NCI-H2029 treated with DMSO at 0.1 percent for 48 hours (cell line): ENCODE measurements at places on chromosomes 16 and 17.

- DNase-seq: no peak
Measured at GRCh38 chr17:72665852-72666851, 426.3 kb downstream of the SLC39A11 start.

- DNase-seq: no peak
Measured at GRCh38 chr17:8003594-8004181, 1.3 kb downstream of the GUCY2D start.

DNA sequence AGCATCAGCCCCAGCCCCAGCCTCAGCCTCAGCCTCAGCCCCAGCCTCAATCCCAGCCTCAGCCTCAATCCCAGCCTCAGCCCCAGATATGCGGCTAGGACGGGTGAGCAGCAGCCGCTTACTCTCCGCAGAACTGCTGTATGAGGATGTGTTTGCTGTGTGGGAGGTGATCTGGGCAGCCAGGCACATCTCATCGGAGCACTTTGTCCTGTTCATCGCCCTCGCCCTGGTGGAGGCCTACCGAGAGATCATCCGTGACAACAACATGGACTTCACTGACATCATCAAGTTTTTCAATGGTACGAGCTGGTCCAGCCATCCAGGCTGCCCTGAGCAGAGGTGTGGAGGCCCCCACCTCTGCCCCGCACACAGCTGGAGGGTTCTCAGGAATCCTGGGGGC is 22.0 kb downstream of the MNT start:
- DNase-seq: no peak

DNA sequence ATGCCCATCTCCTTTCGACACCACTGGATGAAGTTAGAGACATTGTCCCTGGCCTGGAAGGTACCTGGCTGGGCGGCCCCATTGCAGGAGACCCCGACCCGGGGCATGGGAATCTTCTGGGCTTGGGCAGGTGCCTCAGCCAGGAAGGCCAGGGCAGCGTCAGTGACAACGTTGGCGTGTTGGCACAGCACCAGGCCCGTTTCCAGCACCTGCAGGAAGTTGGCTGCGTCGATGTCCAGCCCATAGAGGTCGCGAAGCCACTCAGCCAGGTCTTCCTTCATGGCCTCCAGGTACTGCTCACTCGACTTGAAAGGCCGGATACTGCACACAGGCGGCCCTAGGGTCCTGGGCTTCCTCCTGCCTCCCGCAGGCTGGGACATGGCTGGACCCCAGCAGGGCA is 568 bp downstream of the GAS2L2 start:
- DNase-seq: peak; percentile 10

- no peak for DNase-seq
Measured at GRCh38 chr16:80594756-80595155, 54.0 kb downstream of the DYNLRB2 start.

GRCh38 chr17:78705071-78705470 is 77.0 kb downstream of the CYTH1 start:
- DNase-seq: no peak

- DNase-seq: peak; percentile 66
Measured at GRCh38 chr17:40547079-40547784, 18.0 kb downstream of the CCR7 start.

- DNase-seq: peak; percentile 68
Measured at GRCh38 chr17:82737967-82738877, 2.8 kb downstream of the FN3K start.

DNA sequence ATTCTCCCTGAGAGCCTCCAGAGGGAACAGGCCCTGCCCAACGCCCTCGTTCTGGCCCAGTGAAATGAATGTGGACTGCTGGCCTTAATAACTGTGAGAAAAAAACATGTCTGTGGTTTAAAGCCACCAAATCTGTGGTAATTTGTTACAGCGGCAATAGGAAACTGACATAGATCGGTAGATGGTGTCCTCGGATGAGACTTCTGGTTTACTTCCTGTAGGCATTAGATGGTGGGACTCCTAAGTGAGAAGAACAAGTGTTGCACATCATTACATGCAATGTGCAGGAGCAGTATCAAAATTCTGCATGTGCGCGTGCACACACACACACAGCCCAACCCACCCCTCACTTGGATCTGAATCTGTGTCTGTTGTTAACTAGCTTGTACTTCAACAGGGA is 42.0 kb downstream of the CDK5R1 start:
- no peak for DNase-seq

GRCh38 chr17:65324611-65325342 is 187.6 kb downstream of the RGS9 start:
- no peak for DNase-seq

DNA sequence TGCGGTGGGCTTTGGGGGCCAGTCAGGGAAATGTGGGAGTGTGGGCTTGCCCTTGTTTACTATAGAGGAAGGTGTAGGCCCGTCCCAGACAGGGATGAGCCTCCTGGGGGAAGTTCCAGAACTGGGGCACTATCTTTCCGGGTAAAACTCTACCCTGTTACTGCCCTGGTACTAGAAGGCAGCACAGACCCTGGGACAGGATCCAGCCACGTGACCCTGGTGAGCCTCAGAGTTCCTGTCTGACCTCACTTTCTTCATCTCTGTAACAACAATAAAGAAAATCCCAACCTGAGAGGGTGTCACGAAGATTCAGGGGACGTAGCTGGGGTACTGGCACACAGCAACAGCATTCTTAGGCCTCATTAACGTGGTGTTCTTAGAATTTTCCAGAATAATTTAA is 239.6 kb upstream of the FOXF1 start:
- DNase-seq: no peak

DNA sequence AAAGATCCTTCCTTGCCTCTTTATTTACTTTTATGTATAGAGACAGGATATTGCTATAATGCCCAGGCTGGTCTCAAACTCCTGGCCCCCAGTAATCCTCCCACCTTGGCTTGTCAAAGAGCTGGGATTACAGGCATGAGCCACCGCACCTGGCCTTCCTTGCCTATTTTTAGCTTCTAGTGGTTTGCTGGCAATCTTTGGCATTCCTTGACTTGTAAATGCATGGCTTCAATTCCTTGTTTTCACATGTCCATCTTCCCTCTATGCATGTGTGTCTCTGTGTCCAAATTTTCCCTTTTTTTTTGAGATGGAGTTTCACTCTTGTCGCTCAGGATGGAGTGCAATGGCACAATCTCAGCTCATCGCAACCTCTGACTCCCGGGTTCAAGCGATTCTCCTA is 22.5 kb downstream of the HEXIM2 start:
- DNase-seq: no peak

GRCh38 chr17:68302066-68302564 is 10.8 kb downstream of the ARSG start:
- DNase-seq: peak; percentile 22

GRCh38 chr16:29662000-29662728 is 883 bp upstream of the SPN start:
- no peak for DNase-seq

DNA sequence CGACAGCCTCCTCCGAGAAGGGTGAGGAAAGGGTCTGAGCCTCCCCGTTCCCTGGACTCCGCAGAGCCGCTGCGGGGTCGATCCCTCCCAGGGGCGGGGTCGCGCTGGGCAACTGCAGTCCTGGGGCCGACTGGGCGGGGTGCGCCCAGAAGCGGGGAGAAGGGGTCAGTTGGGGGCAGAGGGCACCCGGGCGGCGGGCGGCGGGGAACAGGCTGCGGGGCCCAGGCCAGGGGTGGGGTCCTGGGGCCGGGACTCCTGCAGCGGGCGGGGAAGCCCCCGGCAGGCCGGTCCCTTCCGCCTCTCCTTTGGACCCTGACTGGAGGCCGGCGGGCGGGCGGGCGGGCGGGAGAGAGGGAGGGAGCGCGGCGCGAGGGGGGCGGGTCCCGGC is 352 bp downstream of the GGNBP2 start:
- no peak for DNase-seq

DNA sequence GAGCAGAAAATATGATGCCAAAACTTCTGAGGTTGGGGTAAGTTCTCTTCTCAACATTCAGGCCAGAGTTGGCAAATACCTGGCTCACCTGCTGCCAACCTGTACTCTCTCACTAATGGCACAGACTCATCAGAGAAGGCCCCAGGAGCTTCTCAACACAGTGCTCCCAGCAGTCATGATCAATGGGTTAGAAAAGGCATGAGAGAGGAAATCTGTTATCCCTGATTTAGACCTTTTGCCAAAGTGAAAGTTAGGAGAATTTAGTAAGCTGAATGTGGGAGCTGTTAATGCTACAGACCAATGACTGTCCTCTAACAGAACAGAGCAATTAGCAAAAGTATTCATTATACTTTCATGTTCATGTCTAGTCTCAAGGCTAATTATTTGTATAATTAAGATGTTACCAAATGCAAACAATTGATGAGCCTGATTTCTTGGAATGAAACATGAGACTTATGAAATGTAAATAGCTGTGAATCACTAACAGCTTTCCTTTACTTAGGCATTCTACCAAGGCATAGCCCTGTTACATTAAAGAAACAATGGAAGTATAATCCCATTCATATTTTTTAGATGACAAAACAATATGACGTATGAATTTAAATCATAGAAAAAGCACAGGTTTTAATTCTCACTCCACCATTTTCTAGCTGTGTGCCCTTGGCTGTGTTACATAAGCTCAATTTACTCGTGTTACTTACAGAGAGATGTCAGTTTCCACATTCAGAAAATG is 68.7 kb upstream of the MARCHF10 start:
- no peak for DNase-seq

DNA sequence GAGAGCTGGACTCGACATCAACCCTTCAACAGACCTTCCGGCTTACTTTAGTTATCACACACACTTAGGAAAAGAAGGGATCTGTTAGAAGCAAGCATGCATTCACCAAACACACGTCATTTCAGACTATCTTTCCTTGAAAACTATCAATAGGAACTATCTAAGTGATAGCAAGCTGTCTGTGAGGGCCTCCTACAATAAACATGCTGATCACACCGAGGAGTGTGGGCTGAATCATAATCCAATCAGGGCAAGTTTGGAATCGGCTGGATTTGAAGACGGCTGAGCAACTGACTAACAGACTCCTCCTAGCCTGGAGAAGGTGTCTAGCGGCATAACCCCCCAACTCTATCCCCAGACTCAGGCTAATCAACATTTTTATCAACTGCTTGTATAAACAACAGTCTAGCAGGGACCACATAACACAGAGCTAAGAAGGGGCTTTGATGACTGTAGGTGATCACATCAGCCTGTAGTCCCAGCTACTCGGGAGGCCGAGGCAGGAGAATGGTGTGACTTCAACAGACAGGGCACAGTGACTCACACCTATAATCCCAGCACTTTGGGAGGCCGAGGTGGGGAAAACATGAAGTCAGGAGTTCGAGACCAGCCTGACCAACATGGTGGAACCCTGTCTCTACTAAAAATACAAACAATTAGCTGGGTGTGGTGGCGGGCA is 14.1 kb downstream of the NXN start:
- DNase-seq: no peak

DNA sequence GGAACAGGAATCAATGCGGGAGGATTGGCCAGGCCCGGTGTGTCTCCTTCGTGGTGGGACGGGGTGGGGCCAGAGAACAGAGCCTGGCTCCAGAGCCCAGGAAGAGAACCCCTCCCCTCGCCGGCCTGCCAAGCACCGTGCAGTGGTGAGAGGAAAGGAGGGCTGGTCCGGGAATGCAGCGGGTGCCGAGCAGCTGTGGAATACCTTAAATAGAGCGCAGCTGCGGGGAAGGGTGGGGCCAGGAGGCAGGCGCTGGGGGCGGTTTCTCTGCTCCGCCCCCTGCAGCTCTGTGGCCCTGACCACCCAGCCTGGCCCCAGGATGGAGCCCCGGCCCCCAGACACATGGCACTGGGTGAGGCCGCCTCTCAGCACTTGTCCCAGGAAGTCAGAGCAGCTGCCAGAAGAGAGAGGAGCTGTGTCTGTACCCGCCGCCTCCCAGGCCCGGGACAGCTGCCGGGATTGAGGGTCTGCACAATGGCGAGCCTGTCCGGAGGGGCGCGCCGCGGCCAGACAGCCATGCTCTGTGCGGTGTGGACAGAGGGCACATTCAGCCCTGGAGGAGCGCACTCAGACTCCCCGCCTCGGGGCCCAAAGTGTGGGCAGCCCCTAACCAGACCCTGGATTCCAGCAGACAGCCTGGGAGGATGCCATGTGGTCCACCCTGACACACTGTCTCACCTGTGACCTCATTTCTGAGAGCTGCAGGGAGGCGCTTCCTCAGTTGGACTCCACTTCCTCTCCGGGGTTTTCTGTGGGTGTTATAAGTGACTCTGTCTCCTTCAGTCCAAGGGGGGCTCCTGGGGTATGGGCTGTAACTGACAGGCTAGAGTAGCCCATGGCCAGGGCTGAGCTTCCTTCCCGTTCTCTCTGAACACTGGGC is 268.8 kb downstream of the SEC14L1 start:
- no peak for DNase-seq

DNA sequence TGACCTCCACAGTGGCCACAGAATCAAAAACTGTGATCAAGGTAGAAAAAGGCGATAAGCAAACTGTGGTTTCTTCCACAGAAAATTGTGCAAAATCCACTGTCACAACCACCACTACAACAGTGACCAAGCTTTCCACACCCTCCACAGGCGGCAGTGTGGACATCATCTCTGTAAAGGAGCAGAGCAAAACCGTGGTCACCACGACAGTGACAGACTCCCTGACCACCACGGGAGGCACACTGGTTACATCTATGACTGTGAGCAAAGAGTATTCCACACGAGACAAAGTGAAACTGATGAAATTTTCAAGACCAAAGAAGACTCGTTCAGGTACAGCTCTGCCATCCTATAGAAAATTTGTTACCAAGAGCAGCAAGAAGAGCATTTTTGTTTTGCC is 83.6 kb downstream of the C17orf58 start:
- no peak for DNase-seq

GRCh38 chr17:74037320-74037719 is 166.2 kb upstream of the RPL38 start:
- DNase-seq: no peak

- DNase-seq: no peak
Measured at GRCh38 chr16:79468121-79468552, 132.4 kb downstream of the MAF start.

DNA sequence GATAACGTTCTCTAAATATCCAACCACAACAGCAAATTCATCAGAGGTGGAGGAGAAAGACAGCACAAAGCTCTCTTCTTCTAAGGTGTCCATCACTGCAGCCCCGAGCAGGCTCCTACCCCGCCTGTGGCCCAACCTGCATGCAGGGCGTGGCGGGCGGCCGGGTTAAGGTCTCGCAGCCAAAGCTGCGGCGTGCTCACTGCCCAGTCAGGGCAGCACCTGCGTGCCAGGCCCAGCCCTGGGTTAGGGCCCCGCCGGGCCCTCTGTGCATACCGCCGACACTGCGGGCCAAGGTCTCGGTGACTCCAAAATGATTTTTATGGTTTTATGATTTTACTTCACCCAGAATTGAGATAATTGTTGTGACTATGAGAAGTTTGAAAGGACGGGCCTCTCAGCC is 57.8 kb downstream of the FOXK2 start:
- DNase-seq: no peak

GRCh38 chr16:64841482-64841881 is 280.4 kb downstream of the CDH11 start:
- no peak for DNase-seq
